NCI-H2171 (cell line): ENCODE measurements at places on chromosomes 11 and 22.

- DNase-seq: no peak
These were observed 720 bp upstream of the MED17 start for GRCh38 chr11:93783362-93783761.

- DNase-seq: no peak
These were observed 46.2 kb downstream of the ATXN10 start for GRCh38 chr22:45717789-45718188.

- no peak for DNase-seq
These were observed 64.2 kb upstream of the ADA2 start for GRCh38 chr22:17283423-17283822.

GRCh38 chr11:115220911-115221310 is 283.3 kb downstream of the CADM1 start:
- DNase-seq: no peak

DNA sequence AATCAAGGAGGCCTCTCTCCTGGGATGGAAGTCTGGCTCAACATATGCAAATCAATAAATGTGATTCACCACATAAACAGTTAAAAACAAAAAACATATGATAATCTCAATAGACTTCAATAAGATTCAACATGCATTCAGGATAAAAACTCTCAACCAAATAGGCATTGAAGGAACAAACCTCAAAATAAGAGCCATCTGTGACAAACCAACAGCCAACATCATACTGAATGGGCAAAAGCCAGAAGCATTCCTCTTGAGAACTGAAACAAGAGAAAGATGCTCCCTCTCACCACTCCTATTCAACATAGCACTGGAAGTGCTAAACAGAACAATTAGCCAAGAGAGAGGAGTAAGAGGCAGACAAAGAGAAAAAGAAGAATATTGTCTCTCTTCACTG is 54.0 kb upstream of the SEZ6L start:
- no peak for DNase-seq

DNA sequence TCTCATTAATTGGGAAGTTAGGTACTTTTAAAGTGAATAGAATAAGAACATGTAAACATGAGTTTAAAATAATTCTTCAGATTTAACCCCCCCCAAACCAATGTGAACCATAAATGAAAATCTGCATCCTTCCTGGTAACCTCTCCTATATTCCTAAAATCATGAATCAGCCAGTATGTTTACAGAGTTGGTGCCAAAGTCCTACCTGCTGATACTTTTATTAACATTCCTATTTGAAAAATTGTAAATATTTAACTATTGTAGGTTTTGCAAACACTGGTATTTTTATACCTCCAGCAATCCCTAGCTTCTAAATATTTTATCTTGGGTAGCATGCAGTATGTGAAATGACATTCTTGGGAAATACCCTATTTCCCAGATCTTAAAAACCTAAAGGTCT is 278.2 kb downstream of the RAB38 start:
- DNase-seq: no peak

GRCh38 chr11:127898422-127899365 is 688.7 kb downstream of the ETS1 start:
- no peak for DNase-seq

DNA sequence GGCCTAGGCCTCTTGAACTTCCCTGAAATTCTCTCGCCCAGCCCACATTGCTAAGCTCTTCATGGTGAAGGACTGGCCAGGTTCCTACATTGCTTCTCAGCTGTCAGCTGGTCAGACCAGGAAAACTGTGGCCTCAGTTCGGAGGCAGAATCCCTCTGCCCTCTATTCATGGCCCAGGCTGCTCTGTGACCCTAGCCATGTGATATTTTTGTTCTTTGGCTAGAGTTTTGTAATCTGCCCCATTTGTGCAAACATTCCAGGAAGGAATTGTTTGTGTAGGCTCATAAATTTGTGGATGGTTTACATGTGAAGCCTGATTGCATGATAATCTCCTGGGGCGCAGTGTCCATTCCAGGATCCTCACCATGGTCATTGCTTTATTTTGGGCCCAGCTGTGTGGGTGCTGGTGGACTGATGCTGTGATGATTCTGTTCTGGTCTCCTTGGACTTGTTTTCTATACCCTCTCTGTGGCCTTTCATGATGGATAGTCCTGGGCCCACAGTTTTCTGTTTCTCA is 149.1 kb upstream of the E2F8 start:
- DNase-seq: no peak

DNA sequence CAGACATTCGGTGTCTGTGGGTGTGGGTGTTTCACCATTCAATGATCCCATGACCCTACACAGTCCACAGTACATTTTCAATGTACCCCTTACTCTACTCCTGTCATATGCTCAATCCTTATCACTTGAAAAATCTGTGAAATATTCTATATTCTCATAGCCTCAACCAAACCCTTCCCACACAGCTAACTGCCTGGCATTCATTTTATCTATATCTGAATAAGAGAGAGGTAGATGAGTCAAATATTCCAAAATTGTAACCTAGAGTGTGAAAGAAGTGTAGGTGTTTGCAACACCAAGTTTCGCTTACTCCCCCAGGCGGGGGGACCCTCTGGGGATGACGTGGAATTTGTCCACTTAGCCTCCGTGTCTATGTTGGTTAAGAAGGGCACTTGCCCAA is 354.8 kb downstream of the ETS1 start:
- DNase-seq: no peak

GRCh38 chr22:43931771-43932170 is 8.2 kb downstream of the PNPLA3 start:
- no peak for DNase-seq

DNA sequence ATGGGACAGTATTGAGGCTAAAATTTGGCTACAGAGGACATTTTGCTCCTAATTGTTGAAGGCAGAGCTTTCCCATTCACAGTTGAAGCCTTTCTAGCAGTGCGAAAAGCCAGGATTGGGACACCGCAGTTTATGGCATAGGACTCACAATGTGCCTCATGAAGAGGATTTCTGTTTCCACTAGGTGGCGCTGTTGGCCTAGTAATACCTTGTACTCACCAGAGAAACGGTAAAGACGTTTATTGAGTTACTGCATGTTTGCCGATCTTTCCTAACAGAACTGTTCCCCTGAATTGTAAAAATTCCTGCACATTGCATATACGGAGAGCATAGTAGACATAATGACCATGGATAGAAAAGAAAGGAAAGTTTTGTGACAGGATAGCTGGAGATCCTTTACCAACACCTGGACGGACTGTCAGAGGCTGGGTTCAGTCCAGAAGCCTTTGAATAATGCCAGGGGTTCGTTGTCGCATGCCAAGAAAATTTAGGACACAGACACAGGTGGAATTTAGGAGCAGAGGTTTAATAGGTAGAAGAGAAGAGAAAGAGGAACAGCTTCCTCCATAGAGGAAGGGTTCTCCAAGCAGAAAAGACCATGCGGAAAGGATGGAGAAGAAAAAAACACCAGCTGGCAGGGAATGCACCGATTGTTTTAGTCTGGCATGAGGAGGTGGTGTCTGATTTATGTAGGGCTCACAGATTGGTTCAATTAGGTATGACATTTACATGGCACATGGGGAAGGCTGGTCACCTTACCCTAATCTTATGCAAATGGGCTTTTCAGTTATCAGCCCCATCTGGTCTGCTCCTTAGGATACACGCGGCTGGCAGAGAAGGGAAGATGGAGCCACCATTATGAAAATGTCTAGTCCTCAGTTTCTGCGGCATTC is 10.8 kb upstream of the OR51D1 start:
- DNase-seq: peak; percentile 34
